ENCODE measurements at places on chromosomes 6 and 20.

GRCh38 chr6:109001291-109001894, 93.3 kb downstream of the SESN1 start:
- DNase-seq = no peak

GRCh38 chr6:147029923-147030322, 174.3 kb upstream of the STXBP5 start:
- no peak for DNase-seq

- peak; percentile 88 for DNase-seq
Measured at GRCh38 chr6:106360410-106360988, at the start of gene CRYBG1. Gene CRYBG1 (plus strand): TSS chr6:106360717. CDS start chr6:106360909, 192 bp downstream.

GRCh38 chr6:155755452-155755851, 299.8 kb upstream of the NOX3 start:
- DNase-seq = no peak

- DNase-seq = no peak
Measured at GRCh38 chr20:47280668-47281067, 75.8 kb downstream of the ZMYND8 start.

- no peak for DNase-seq
Measured at GRCh38 chr6:16224409-16224808, 14.0 kb upstream of the GMPR start.

DNA sequence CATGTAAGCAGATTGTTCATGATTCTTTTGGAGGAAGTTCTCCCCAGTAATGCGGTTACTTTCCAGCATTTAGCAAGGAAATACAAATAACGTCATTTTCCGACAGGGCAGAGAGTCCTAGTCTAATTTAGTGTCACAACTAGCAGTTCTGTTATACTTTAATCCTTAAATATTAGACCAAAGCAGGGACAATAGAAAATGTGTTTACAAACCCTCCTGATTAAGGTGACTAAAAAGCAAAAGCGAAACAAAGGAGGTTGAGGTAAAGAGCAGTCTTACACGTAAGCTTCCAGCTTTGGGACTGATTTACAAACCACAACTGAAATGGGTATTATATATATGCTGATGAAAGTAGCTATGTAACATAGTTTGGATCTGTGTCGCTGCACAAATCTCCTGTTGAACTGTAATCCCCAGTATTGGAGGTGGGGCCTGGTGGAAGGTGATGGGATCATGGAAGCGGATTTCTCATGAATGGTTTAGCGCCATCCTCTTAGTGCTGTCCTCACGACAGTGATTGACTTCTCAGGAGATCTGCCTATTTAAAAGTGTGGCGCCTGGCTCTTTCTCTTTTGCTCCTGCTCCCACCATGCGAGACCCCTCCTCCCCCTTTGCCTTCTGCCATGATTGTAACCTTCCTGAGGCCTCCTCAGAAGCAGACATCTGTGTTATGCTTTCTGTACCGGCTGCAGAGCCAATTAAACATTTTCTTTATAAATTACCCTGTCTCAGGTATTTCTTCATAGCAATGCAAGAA, 81.9 kb downstream of the PLCB1 start:
- no peak for DNase-seq

DNA sequence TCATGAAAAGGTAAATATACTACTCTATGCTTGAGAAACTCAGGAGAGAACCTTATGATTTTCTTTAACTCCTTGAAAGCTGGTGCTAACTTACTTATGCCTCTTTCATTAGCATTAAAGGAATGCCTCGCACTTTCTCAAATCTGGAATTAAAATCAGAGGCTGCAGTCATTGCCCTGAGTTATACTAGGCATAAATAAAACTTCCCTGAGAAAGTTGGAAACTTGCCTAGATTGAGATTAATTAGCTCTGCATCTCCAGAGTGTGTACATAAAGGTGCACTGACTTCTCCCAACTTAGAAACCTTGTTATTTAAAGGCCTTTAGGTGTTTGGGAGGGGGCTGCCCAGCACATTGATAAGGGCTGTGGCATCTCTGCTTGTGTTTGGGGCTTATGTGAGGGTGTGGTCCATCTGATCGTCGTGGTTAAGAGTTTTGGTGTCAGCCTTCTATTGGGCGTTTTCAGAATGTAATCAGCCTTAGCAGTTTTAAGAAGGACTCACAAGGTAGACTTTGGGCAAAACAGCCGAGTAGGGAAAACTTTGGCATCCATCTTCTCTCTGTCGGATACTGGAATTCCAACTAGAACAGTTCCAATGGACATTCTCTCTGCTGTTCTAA, 32.1 kb upstream of the CCN6 start:
- no peak for DNase-seq

- DNase-seq = no peak
Measured at GRCh38 chr20:18532626-18533025, 24.9 kb downstream of the SEC23B start.

DNA sequence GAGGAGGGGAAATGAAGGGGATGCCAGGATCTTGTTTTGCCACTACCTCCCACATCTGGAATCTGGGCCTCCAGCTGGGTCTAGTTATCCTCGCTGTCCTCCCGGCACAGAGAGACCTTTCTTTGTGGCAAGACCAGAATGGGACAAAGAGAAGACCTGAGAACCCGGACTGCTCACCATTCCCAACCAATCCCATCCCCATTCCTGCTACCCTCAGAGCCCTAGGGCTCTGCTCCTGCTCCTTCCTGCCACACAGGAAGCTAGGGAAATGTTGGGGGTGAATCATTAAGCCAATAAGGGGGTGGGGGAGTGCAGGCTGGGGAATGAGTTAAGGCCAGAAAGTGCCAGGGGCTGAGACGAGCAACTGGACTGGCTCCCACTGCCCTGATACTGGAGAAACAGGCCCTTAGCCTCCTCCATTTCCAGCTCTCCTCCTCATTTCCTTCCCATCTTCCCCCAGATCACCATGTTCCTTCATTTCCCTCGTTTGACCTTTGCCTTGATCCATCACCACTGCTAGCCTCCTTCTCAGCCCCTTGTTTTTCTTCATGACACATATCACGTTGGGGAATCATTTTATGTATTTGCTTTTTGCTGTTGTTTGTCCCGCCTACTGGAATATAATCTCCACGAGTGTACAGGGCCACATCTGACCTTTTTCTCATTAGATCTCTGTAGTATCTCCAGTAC, 4.6 kb upstream of the IER3 start:
- DNase-seq = no peak

DNA sequence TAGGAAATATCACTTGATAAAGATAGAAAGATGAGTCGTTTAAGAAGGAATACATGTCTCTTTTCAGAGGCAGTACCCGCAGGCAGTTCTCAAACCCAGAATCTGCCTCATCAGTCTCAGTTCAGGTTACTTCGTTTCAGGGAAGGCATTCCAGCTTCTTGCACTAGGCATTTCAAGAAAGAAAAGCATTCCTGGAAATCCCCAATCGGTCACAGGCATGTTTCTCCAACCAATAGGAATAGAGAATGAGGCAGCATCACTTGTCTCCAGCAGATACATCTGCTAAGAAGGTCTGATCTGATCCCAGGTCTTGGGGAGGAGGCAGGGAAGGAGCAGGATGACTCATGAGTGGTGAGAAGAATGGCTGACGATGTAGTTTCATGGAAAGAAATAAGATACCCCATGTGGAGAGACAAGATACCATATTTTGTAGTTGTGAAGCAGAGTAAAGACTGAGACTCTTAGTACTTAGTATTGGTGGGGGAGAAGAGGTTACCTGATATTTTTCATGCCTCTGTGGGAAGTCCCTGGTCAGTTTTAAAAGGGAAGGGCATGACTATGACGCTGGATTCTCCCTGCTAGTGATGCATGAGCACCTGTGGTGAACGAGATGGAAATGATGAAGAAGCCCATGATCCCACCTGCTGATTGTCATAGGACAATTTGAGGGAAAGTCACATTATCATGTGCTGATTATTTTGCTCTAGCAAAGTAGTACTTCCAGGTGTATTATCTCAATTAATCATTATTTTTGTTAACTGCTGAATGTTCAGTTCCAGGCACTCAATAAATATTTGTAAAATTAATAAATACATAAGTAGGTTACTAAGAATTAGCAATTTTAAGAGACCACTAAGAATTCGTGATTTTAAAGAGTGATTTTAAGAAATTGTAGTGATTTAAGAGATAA, 20.3 kb upstream of the HLA-DRB1 start:
- peak; percentile 59 for DNase-seq

DNA sequence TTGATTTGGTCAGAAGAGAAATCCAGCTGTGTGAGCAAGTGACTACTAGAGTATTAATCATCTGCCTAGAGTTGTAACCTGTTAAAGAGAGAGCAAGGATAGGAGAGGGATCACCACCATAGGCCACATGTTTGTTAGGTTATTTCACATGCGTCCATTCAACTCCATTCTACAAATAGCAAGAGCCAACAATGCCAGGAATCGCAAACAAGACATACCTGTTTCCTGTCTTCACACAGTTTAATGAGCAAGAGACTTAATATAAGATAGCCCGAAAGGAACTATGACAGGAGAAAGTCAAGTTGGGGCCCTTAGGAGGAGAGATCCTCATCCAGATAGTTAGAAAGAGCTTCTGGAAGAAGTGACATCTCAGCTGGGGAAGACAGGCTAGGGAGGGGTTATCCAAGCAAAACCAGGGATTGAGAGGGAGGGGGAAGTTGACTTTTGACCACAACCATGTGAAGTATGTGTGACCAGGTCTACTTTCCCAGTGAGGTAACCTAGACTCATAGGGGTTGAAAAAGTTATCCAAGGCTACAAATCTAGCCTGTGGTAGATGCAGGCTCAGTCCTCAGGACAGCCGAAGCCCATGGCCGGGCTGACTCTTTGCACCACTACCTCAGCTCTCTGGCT, 147.4 kb downstream of the ALDH8A1 start:
- DNase-seq = no peak

- DNase-seq = no peak
Measured at GRCh38 chr6:50862176-50862575, 43.5 kb downstream of the TFAP2B start.

- peak; percentile 56 for DNase-seq
Measured at GRCh38 chr6:149936743-149937142, 5.1 kb upstream of the ULBP2 start.

DNA sequence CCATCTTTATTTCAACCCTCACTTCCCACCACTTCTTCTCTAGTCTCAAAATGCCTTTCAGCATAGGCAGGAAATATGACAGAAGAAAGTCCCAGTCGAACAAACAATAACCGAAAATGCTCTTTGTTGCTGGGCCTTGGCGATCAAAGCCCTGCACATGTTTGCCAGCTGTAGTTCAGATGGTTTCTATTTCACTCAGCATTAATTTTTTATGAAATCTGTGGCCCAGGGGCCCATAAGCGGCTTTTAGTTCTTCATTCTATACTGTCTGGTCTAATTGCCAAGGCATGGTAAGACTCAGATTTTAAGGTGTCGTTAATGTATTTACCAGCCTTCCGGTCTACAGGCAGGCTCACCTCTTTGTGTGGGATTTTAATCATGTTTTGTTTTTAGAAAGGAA, 10.9 kb upstream of the F13A1 start:
- DNase-seq = no peak

DNA sequence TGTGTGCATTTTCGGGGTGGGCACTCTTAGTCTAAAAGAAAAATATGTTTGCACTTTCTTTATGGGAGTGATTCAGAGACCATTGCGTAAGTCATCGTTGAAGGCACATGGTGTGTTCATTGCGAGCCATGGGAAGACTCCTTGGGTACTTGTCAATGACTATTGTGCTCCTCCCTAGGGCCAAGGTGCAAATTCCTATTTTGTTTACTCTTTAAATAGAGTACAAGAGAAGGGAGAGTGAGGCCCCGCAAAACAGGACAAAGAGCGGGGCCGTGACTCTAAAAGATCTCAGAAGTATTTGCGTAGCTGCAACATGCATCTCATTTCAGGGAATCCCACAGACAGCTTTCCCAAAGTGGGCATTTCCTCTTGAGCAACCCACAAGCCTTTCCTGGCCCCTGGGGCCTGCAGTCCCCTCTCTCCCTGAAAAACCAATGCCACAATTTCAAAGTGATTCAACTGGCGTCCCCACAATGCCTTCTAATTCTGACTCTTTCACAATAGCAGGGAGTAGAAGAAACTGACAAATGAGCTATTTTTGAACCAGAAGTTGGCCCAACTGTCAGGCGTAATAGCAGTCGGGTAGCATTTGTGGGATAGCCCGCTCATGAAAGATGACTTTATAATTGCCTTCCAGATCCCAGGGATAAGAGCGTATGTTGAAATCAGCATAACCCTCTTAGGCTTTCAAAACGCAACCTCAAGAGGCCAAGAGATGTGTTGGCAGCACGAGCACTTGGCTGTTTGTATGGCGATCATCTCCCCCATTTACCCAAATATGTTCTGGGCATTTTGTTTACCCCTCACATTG, 277.9 kb upstream of the BMP2 start:
- DNase-seq = no peak

DNA sequence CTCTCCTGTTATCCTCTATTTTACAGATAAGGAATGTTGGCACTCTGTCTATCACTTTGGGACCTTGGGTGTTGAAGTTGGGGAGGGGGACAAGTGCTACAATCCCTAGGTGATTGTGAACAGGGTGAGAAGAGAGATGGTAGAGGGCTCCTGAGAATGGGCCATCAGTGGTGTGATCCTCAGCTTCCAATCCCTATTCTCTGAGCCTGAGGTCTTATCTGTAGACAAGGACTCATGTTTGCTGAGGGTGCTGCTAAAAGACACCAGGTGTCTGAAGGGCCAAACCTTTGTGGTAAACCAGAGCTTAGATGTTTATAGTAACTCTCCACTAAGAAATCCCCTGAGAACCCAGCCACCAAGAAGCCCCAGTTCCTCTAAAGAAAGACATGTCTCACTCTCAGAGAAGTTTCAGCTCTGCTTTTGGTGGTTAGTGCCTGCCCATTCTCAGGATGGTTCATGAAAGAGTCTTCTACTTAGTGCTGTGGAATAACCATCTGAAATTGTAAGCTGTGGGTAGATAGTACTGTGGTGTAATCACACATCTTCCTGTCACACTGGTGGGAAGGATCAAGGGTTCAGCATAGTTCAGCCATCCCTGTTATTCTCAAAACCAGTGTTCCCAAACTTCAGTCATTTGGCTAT, 58.2 kb upstream of the IL20RA start:
- DNase-seq = no peak

DNA sequence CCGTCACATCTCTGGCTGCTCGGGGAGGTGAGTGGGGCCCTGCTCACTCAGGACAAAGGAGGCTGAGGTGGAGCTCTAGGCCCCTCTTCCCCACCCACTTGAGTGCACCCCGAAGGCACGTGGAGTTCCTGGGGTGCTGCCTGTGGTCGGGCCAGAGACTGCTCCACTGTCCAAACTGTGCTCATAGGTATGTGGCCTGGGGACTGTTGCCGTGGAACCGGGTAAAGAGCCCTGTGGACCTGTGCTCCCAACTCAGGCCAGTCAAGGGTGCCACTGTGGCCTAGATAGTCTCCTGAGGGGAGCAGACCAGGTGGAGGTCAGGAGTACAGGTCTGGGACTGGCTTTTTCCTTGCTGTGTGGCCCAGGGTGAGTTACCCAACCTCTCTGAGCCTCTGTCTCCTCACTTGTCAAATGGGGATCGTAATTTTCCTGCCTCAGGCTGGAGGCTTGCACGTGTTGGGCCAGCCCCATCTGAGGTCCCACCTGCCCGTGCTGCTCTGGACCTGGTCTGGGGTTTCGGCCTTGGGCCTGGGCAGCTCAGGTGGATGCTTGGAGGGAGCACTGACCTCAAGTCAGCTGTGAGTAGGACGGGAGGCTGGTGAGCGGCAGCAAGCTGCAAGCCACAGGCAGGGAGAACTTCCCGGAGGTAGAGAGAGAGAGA, 12.4 kb upstream of the NPBWR2 start:
- DNase-seq = no peak
